Right forelimb (tissue), 1 donor: ENCODE measurements at places on chromosomes 2 and 18.

DNA sequence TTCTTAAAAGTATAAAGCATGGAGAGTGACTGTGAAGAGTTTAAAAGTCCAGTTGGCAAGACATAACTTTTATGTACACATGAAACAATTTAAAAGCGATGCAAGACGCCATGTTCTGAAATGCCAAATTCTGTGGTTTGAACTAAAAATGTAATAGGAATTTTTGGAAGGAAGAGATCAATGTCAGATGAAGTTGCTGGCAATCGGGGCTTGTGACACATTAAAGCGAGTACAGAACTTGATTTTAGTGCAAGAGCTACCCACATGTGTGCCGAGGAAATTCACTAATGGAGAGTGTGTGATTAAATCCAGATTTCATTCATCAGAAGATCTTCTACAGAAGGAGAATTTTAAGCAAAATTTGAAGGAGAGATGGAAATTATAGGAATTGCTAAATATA is 220.2 kb upstream of the CCDC68 start:
- DNase-seq, result no peak

DNA sequence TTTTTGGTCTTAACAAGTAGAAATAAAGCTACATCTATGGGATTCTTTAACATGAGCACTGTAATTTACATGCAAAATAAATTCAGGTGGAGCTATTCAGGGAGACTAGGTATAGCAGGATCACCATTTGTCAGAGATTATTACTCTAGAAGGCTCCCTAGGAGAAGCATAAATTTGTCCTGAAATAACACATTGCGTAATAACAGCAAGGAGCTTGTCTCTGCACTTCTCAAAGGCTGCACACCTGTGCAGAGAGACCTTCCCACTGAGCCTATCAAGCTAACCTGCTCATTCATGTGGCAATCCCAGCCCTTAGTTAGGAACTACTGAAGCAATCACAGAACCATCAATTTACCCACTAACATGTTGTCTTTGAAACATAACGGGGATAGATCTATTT is 437.4 kb upstream of the MC4R start:
- DNase-seq, result no peak

GRCh38 chr18:46734981-46735380 is 21.9 kb downstream of the ST8SIA5 start:
- no peak for DNase-seq

DNA sequence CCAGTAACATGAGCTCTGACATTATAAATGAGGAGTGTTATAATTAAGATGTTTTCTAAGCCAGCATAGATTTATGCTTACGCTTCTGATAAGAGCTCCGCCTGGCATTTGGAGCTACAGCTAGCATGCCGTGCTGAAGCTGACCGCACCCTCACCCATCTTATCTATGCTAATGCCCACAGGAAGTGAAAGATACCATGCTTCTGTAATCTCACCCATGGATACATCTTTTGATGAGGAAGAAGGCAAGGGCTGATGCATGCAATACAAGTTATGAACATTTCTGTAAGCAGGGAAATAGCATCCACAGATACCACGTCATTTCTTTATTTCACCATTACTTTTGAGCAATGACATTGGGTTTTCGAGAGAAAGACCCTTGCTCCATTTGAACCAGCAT is 82.3 kb downstream of the ARL4C start:
- DNase-seq, result no peak

DNA sequence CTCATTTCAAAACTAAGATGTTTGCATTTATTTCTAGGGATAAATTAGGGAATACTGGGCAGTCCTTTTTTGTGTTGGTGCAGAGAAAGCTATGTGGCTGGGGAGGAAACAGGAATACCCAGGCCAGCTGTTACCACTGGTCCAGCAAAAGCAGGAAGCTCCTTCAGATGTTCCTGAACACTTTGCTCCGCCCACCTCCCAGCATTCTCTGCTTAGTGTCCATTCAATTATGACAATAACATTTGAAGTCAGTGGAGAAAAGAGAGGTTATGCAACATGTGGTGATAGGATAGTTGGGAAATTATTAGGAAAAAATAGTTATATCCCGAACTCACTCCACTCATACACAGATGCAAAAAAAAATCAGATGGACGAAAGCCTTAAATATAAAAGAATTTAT is 22.1 kb upstream of the ARPC2 start:
- no peak for DNase-seq

DNA sequence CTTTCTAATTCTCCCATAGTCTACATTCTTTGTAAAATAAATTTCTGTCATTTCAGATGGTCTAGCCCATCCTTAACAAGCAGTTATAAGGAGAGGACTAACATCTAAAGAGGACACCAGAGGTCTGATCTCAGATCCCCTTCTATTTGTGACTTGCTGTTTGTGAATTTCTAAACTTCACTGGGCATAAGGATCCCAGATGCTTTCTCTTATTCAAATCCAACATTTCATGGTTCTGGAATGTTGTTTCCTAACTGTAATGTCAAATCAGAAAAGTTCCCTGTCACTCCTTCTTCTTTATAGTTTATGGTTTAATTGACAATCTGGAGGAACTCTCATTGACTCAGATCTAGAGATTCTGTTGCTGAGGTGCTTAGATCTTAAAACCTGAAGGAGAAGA is 430.2 kb downstream of the MEIS1 start:
- no peak for DNase-seq

GRCh38 chr2:34570266-34570872 is 971.3 kb upstream of the FAM98A start:
- no peak for DNase-seq

- DNase-seq, result no peak
Measured at GRCh38 chr2:218137514-218137913, 11.7 kb downstream of the CXCR2 start.

DNA sequence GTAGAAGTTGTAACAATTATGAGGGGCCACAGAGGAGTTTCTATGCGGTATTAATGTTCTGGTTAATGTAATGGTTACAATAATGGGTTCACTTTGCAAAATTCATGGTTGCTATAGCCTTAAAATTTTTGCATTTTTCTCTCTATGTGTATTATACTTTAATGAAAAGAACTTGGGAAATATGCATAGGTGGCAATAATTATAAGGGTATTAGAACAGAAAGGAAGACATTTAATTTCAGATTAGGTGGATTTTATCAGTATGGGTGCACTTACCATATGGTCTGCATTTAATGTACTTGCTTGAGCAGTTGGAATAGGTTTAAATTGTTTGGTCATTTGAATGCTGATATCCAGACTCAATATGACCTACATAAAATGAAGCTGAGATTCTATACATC is 161.6 kb upstream of the TACR1 start:
- DNase-seq, result no peak

DNA sequence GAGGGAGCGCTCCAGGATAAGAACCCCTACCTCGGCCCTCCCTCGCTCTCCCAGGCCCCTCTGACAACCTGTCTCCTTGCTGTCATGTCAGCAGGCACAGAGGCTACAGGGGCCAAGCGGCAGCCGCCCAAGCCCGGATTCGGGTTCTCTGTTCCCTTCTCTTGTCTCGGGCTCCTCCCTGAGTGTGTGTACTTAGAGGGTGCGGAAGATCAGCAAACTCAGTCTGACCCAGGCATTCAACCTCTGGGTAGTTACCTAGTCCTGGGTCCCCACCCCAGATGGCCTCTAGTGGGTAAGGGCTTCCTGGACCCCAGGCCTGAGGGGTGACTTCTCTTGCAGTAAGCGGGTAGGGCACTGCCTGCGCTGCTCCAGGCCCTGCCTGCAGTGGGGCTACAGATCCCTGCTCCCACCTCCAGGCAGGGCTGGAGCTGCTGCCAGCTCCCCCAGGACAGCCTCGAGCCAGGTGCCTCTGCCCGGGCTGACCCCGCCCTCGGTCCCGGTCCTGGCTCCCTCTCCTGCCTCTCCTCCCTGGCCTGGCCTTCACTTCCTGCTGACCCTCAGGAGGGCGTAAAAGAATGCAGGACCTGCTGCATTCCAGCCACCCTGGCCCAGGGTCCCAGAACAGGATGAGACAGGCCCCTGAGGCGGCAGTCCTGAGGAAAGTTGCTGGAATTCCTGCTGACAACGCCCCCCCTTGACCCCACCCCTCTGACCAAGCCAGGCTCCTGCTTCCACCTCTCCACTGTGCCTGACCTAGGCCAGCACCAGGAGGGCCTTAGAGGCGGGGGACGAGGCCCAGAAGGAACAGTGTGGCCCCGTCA is 22.0 kb downstream of the GPC1 start:
- no peak for DNase-seq

- DNase-seq, result no peak
Measured at GRCh38 chr2:17208511-17208910, 309.7 kb downstream of the RAD51AP2 start.

GRCh38 chr18:11944786-11945185 is 36.5 kb upstream of the IMPA2 start:
- no peak for DNase-seq

GRCh38 chr18:63676526-63677323 is 15.0 kb upstream of the SERPINB3 start:
- no peak for DNase-seq

GRCh38 chr18:22980394-22980793 is 47.3 kb downstream of the RBBP8 start:
- DNase-seq, result no peak

- DNase-seq, result no peak
Measured at GRCh38 chr2:10331702-10332401, 29.1 kb downstream of the HPCAL1 start.

- DNase-seq, result no peak
Measured at GRCh38 chr18:49041435-49042245, 90.9 kb upstream of the SMAD7 start.

DNA sequence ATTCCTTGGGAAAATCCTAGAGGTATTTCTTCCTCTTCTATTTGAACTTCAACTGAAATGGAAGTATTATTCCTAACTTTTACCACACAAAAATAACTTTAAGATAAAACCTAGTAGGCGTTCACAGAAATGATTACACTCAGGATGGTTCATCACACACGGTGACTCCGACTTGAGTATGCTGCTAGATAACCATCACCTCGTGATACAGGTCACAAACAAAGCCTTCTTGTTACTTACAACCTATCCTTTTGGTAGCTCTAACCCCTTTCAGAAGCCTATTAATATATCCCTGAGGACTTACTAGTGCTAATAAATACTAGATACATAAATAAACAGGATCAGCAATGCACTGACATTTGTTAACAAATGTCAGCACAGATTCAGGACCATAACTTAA is 101.0 kb upstream of the DNER start:
- DNase-seq, result no peak

GRCh38 chr2:45496869-45497268 is 114.2 kb downstream of the SRBD1 start:
- DNase-seq, result no peak

DNA sequence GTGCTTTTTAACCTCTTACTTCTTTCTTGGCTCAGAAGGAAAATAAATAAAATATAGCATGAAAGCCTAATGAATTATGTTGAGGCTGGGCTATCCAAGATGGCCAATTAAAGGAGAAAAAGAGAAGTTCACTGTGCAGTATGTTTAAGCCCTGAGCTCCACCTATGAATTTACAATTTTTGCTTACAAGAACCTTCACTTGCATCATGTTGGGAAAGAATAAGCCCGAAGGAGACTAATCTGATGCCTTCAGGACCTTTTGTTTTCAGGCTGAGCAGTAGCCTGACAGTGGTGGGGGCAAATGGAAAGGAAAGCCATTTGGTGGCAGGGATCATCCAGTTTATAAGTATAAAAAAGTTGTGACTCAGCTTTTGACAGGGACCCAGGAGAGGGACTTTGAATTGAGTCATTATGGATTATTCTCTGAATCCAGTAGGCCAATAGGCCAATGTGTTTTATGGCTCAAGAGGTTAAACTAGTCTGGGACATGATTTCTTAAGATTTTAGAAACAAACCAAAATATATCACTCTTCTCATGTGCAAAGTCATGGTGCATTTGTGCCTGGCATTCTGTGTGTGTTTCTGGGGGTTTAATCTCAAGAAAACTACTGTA is 56.9 kb downstream of the E2F6 start:
- DNase-seq, result no peak

DNA sequence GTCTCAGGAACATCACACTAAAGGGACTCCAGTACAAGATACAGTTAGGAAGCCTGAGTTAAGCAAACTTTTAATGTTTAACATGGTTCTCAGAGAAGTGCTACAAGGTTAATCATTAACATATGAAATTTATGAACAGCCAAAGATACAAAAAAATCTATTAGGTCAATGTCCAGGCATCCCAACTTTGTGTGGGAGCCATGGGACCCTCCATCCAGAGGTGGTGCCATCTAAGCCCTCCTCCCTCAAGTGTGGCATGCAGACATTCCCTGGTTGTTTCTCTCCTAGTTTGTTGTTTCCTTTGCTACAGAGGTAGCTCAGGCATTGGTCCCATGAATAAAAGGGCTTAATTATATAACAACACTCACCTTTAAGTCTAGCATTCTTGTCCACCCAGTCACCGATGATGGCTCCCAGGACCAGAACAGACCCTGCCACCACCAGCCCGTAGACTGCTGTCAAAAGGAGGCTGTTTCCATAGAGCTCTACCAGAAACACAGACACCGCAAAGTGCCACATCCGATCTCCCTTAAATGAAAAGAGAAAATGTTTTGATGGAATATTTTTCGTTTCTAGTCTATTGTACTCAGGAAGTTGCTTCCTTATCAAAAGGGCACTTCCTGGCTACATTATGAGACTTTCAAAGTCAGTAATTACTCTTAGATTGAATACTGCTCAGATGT is 5.7 kb downstream of the SLC40A1 start:
- no peak for DNase-seq

DNA sequence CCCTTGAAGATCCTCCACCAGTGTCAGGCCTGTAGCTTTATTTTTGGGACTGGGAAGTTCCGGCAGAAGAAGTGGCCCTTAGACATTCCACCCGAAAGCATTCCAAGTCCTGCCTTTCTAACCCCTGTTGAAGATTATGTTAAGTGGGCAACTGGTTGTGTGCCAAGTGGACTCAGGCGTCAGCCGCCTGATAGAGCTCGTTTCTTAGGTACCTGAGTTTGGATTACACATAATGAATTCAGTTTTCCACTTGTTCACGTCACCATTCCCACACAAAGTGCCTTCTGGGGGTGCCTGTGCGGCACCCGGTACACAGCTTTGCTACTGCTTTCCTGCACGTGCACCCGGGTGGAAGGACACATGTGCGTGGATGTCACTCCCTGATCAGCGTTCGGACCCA is 156.5 kb downstream of the PTGR3 start:
- DNase-seq, result no peak
